Activated CD8-positive, alpha-beta T cell treated with anti-CD3 and anti-CD28 coated beads for 36 hours (primary cell): ENCODE measurements at places on chromosomes 1 and 21.

DNA sequence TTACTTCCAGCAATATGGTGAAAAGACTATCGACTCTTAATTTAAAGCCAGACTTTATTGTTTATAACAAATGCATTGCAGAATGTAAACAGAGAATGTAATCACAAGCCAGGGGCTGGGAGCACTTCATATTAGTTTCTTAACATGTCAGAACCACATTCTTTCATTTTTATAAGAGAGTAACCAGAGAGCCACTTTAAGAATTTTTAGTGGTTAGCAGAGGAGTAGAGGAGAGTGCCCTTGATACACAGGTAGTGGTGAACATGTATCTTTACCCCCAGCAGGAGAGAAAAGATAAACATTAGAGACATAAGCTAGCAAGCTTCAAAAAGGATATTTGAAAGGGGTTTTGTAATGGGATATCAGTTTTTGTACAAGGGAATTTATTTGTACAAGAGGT lies 11.1 kb downstream of the AMY2B start:
- DNase-seq: no peak

DNA sequence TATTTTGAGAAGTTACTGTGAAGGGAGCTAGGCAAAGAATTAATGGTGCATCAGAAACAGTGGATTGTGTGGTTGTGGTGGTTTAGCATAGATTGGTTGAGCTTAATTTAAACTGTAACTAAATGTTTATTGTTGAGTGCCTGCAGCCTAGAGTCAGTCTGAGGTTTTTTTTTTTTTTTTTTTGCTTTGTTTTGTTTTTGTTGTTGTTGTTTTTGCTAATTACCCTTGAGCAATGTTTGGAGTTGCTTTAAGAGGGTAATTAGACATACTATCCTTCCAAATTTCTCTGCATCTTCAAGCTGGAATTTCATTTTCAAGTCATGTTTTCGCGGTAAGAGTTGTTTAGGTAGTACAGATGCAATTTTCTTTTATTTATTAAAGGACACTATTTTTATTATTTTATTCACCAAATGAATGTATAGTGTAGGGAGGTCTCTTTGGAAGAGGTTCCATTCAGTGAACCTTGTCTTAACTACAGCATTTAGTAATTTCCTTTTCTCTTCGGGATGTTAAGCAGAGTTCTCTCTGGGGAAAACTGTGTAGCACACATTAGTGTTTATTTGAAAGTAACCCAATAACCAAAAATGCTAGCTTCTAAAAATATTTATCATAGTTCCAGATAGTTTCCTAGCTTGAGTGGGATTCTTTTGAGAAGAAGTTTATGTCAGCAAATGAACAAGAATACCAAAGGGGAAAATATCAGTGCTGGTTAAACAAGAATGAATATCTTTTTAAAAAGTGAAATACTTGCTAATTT lies 82.3 kb downstream of the CLIC4 start:
- no peak for DNase-seq

- peak; percentile 41 for DNase-seq
Observed at GRCh38 chr1:182761396-182762395, 27.9 kb upstream of the NPL start.

DNA sequence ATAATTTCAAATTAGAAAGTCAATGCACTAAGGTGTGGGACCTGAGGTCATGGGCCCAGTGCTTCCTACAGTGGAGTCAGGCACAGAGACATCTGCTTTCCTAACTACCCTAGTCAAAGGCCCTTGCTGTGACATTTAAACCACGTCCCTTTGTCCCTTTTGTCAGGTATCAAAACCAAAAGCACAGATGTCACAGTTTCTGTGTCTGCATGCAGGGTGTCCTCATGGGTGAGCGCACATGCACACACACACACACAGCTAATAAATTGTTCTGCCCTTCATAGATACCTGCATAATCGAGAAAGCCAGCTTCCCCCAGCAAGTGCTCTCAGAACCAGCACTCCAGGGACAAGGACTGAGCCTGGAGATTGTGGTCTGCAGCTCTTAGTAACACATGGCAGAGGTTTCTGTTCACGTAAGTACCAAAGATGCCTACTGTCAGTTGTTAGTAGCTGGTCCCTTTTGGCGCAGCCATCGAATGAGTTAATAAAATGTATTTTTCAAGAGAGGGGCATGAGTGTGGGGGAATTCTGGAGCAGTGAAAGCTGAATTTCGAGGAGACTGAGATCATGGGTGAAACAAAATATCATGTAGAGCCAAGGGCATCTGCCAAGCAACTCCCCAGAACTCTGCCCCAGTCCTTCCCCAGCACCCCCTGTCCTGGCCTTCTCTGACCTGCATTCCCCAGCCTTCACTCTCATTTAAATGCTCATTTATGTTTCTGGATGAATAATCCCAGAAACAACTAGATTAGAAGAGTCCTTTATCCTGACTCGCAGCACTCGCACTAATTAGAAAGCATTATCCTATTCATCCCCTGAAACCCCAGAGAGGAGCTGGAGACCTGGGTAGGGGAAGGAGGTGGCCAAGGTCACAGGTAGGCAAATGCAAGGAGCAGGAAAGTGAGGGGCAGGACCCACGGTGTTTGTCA lies 25.5 kb downstream of the TNR start:
- DNase-seq: no peak

- DNase-seq: no peak
Observed at GRCh38 chr1:159113596-159114433, 37.2 kb upstream of the AIM2 start.

GRCh38 chr1:211549092-211549711 lies 29.8 kb downstream of the SLC30A1 start:
- no peak for DNase-seq

DNA sequence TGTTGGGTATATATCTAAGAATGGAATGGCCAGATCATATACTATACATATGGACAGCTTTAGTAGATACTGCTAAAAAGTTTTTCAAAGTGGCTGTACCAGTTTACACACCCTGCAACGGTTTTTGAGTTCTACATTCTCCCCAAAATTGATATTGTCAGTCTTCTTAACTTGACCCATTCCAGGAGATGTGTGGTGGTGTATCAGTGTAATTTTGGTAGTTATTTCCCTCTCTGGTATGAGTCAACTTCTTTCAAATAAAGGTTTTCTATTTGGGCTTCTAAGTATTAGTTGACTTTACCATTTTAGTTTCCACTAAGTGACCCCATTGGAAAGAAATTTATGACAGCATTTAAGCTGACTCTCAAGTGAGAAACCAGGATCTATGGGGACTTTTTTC lies 29.2 kb downstream of the INKA2 start:
- DNase-seq: no peak

- DNase-seq: no peak
Observed at GRCh38 chr1:47440599-47441081, 2.8 kb downstream of the FOXD2 start.

GRCh38 chr1:225770561-225771248 lies 6.9 kb upstream of the SRP9 start:
- no peak for DNase-seq

GRCh38 chr1:197902454-197903195 lies at the start of gene C1orf53:
C1orf53 (plus strand) TSS chr1:197902630; CDS start chr1:197902650, 20 bp downstream.
- peak; percentile 77 for DNase-seq
